Stimulated activated effector memory CD8-positive, alpha-beta T cell treated with anti-CD3 and anti-CD28 coated beads, Interleukin-12 subunit alpha, Interleukin-12 subunit beta, amount 100 ng/mL, for 72 hours (primary cell): ENCODE measurements at places on chromosomes 6 and 20.

DNA sequence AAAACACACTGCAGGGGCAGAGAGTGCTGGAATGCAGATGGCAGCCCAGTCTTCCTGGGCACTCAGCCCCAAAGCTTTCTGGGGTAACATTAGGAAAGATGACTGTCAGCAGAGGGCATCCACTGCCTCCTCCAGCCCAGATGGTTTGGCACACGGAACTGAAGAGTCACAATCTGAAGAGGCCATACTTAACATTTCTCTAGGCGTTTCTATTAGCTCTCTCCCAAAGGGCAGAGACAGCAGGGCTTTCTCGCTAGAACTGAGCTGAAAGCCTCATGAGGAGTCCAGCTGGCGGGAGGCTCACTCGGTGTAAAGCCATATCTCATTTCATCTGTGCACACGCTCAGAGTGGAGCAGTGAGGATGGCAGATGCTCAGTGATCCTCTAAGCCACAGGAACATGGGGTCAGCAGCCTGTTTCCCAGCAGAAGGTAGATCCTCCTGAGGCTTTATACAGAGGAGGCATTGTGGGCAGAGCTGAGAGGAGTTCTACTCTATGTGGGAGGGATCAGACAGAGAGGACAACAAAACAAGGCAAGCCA lies 28.1 kb downstream of the ALDH8A1 start:
- DNase-seq, result no peak

- DNase-seq, result no peak
Observed at GRCh38 chr20:21017528-21018085, 88.6 kb downstream of the LINC00237 start.

- no peak for DNase-seq
Observed at GRCh38 chr6:26124781-26125685, 37.8 kb downstream of the HFE start.

GRCh38 chr6:77133031-77133430 lies 330.3 kb downstream of the HTR1B start:
- DNase-seq, result no peak

- DNase-seq, result no peak
Observed at GRCh38 chr6:14270925-14271788, 153.6 kb downstream of the CD83 start.

GRCh38 chr6:29789176-29789575 lies 38.4 kb upstream of the HLA-G start:
- no peak for DNase-seq

DNA sequence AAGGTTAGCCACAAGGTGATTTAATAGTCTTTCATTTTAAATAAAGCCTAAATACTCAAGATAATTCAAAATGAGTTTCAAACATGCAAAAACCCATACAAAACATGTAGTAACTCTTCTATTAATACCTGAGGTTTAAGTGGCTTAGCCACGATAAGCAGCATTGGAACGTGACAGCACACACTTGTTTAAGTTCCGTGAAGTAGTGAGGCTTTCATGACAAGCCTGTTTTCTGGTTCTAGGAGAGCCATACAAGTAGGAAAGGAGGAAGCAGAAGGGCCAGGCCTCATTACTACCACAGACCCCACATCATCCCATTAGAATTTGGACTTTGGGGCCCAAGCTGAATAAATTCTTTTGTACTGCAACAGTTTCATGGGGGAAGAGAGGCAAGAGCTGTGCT lies 54.3 kb upstream of the PRND start:
- DNase-seq, result no peak
